ENCODE measurements at places on chromosomes 1 and 21.
A peak's percentile ranks its signal among the peaks of the same experiment; 100 is the strongest.

DNA sequence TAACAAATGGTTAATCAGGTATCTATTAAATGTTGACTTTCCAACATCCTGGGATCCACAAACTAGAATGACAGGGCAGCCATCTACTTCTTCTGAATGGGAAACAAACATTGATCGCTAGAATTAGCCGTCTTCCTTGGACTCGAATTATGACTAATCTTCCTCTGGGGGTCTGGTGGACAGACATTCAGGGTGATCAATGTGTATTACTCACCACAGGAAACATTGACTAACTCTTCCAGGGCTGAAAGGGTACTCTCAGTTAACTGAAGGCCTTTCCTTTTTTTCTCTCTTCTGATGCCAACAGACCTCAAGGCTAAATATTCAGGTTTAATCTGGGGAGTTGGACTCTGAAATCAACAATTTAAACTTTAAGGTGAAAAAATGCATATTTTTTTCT, 9.5 kb downstream of the NOL9 start:
- no peak for DNase-seq

DNA sequence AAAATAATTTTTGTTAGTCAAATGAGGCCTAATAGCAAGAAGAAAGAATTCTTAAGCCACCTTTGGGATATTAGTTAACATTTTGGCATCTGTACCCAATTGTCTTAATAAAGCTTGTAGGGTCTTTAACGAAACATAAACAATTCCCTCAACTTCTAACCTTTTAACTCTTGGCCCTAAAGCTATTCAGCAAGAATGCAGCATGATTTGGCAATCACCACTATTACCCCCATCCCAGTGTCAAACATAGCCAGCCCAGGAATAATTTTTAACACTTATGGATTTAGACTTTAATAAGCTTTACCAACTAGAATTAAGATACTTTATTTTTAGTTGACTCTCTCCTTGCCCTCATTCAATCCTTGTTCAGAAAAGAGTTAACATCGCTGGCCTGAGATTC, 2.5 kb upstream of the SLC16A4 start:
- DNase-seq = no peak

DNA sequence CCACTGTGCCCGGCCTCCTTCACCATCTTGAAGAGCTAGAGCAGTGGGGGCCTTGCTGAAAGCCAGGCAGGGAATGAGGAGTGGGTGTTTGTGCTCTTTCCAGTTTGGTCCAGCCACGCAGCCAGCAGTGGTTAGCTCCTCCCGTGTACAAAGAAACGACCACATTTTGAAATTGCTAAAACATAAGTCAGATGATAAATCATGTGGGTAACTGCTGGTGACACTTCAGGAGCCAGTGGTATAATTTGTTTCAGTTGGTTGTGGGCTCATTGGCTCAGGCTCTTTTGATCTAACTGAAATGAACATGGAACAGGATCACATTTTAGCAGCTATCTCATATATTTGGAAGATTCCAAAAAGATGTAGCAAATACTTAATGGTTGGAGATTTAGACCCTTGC, 87.6 kb downstream of the MTR start:
- no peak for DNase-seq

DNA sequence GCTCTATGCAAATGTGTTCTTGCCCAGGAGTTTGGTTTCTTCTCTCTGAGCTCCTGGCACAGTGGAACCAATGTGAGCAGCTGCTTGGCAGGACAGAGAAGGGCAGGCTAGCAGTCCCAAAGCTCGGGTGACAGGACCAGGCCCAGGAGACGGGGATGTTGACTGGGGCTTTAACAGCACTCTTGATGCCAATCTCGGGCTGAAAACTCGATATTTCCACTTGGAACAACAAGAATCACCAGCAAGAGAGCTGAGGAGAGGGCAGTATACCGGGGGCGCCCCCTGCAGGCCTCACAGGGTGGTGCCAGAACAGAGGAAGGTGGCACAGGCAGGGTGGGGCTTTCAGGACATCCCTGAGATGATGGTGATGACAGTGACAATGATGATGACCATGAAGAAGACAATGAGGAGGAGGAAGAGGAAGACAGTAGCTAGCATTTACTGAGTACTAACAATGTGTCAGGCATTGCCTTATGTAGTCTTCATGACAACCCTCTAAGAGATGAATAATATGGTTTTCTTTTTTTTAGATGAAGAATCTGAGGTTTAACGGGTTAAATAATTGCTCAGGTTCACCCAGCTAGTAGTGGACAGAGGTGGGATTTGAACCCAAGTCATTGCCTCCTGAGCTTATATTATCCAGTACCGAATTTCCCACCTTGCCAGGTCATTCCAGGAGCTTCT, 2.7 kb upstream of the KCNJ9 start:
- DNase-seq = peak; percentile 44

DNA sequence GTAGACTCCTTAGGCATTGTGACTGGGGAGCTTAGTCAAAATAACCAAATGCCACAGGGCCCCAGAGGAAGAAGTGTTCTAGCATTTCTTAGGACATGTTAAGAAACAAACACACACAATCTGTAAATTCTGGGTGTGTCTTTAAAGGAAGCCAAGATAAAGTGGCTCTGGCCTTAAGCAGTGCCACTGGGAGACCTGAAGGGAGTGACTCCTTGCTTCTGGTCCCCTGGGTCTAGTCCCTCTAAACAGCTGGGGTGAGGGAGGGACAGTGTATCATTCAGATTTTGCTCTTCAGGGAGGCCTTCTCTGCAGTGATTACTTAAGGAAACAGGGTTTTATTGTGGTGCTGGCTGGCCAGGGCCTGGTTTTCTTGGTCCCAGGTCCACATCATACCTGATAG, 9.1 kb upstream of the PROK1 start:
- DNase-seq = no peak
